COLO829 (cell line): ENCODE measurements at places on chromosomes 12 and 14.

DNA sequence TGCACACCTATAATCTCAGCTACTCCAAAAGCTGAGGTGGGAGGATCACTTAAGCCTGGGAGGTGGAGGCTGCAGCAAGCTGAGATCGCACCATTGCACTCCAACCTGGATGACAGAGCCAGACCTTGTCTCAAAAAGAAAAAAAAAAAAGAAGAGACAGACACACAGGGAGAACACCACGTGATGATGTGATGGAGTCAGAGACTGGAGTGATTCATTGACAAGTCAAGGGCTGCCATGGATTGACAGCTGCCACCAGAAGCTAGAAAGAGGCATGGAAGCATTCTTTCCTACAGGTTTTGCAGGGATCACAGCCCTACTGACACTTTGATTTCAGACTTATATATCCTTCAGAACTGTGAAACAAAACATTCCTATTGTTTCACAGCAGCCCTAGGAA, 3.5 kb upstream of the HCFC2 start:
- peak; percentile 42 for DNase-seq

- DNase-seq = no peak
These were observed 155.0 kb upstream of the TMPO start for GRCh38 chr12:98360401-98360800.

- no peak for DNase-seq
These were observed 175.9 kb downstream of the PELI2 start for GRCh38 chr14:56294128-56294527.

DNA sequence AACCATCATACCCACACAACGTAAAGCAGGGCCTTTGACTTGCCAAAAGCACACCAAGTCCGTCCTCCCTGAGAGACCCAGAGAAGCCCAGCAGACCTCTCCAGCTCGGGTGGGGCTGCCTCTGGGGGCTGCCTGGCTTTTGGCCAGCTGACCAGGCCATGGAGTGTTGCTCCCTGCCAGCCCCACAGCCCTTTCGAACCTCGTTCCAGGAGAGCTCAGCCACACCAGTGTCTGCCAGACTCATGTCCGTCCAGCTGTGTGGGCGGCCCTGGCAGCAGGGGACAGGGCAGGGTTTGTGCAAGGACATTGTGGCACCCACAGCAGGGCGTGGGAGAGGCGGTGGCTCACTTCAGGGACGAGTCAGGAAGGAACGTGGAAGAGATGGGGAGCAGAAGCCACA, 22.6 kb upstream of the IRF2BPL start:
- no peak for DNase-seq

DNA sequence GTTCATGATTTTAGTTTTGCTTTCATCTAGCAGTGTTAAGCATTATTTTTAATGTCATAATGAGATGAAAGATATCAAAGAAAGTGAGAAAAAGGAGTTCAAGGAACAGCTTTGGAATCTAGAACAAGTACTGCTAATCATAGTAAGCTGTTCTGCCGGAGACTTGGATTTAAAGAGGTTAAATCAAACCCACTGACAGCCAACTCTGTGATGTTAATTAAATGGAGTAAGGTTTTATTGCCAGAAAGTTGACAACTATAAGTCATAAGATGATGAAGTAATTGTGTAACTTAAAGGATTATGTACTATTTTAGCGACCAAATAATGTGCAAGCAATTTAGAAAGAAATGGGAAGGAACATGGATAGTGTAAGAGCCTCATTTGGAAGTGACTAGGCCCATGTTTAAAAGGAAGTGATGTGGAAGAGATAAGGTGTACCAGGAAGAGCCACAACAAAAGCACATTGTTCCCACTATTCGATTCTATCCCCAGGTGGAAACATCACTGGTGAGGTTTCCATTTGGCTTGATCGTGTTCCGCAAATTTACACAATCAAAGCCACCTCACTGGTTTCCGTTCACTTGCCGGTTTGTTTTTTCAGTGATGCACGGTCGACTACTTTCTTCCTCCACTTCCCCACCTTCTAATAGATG, 388.5 kb downstream of the PAWR start:
- DNase-seq = no peak

DNA sequence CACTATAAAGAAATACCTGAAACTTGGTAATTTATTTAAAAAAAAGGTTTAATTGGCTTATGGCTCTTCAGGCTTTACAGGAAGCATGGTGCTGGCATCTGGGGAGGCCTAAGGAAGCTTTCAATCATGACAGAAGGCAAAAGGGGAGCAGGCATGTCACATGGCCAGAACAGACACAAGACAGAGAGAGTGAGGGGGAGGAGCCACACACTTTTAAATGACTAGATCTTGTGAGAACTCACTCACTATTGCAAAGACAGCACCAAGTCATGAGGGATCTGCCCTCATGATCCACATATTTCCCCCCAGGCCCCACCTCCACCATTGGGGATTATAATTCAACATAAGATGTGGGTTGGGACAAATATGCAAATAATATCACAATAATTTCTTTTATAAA, 355.6 kb downstream of the DAD1 start:
- DNase-seq = no peak

DNA sequence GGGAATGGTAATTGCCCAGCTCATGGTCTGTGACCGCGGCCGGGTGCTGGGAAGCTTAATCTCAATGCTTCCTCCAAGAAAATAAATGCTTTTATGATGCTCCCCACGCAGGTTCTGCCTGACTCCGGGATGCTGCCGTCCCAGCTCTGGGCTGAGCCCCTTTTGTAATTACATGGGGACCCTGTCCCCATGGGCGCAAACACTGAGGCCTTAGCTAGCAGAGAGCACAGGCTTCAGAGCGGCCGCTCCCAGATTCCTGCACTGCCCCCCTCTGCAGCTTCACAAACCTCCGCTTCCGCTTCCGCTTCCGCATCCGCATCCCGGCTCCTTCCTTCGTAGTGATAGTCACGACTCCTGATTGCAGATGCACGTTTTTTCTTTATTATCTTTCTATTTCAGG, 129.5 kb downstream of the KIF26A start:
- no peak for DNase-seq

DNA sequence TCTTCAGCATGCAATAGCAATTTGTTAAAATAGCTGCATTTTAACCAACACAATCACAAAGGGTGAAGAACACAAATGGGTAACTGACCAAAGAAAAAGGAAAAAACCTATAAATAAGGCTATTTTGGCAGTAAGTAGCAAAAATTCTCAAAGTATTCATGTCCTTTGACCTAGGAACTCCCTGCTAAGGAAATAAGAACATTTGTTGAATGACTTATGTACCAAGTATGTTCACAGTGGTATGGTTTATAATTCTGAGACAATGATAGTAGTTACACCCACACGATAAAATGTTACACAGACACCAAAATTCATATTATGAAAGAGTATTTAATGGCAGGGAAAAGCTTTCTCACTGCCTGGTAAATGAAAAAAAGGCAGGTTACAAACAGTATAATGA, 16.9 kb downstream of the CCDC88C start:
- DNase-seq = no peak

DNA sequence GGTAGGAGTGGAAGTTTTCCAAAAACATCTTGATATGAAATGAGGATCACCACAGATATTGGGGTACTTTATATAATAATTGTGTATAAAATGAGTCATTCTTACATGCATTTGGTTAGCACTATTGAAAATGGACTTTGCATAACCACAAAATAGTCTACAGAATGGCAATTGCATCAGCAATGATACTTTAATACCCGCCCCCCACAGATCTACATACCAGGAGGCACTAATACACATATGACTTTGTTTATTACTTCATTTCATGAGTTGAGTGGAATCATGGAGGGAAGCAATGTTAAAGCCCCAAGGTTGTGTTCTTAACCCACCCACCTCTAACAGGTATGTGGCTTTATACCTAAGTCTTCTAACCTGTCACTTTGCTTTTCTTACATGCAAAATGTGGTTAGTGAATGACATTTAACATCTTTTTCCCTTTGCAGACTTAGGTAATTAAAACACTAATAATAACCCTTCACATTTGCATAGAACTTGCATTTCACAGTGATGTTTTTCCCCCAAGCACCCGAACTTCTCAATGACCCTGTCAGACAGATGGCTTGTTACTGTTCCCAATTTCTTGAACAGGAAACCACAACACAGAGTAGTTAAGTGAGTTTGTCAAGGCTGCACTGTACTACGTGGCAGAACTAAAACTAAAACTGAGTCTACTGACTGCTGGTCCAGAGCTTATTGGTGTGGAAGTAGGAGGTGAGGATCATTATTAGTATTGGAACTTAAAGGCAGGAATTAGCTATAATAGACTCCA, 101.9 kb downstream of the NPAS3 start:
- no peak for DNase-seq

DNA sequence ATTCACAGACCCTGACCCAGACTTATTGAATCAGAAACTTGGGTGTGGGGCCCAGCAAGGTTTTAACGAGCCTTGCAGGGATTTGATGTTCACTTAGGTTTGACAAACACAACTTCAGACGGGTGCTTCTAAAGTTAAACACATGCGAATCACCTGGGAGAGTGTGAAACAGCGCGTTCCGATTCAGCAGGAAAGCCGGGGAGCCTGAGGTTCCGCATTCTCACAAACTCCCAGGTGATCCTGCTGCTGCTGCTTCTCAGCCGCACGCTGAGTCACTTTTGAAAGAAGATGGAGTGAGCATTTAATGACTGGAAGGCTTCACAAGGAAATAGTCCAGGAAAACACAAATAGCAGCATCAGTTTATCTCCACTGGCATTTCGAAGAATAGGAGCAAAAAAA, 44.2 kb upstream of the DDX11 start:
- DNase-seq = no peak

- DNase-seq = no peak
These were observed 17.1 kb downstream of the MRPL42 start for GRCh38 chr12:93484315-93484981.

DNA sequence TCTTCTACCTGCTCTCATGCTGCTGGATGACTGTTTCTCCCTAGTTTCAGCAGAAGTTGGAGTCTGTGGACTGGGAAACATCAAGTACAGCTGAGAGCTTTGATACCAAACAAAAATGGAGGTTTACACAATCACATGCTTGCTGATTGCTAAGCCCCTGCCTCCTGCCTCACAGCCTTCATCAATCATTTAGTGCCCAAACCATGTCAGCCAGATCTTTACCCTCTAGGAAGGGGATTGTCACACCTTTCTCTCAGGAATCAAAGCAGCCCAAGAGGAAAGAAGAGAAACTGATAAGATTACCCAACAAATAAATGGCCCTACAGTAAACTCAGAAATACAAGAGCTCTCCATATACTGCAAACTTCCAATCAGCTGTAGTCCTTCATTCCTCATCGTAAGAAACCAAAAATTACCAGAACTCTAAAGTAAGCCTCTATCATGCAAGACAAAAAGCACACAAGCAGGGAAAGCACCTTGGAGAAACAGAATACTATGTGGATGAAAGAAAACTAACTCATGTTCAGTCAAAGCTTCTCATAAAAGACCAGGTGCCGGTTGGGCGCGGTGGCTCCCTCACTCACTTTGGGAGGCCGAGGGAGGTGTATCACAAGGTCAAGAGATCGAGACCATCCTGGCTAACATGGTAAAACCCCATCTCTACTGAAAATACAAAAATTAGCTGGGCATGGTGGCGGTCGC, 63.6 kb upstream of the RESF1 start:
- DNase-seq = no peak

DNA sequence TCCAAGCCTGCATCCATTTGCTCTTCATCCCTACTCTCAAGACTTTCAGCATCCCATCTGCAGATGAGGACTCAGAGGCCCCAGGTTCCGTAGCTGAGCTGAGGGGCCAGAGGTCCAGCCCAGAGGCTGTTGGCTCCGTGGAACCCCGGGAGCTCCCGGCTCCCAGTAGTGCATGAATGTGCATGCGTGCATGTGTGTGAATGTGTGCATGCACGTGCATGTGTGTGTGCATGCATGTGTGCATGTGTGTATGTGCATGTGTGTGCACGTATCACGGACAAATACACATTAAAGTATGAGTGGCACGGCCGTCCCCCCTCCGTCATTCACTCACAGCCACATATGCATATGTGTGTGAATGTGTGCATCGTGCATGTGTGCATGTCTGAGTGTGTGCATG, 149.9 kb downstream of the KIF26A start:
- no peak for DNase-seq

GRCh38 chr12:12072064-12072760, 1.5 kb downstream of the BCL2L14 start:
- no peak for DNase-seq

GRCh38 chr12:59580050-59580449, 15.8 kb upstream of the SLC16A7 start:
- no peak for DNase-seq

- DNase-seq = no peak
These were observed 14.0 kb upstream of the SELPLG start for GRCh38 chr12:108647585-108648287.

DNA sequence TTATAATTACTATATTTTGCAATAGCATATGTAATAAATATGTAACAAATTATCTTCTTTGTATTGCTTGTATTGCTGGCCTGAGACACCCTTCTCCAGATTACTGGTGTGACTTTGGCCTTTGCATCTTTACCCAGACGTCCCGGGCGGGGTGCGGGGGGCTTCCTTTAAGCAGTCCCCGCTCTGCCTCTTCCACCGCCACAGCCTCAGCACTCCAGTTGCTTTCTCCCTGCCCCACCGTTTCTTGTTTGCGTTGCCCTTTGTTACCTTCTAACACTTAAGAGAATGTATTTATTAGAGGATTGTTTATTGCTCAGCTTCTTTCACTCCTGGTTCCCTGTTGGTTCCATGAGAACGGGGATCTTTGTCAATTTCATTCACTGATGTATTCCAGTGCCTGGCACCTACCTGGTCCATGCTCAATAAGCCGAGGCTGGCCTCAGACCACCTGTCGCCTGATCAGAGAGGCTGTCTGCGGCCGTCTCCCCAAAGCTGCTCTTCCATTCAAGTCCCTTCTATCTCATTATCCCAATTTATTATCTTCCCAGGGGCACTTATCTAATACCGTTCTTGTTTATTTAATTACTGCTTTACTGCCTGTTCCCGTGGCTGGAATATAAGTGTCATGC, 100.5 kb upstream of the RFLNA start:
- DNase-seq = no peak

DNA sequence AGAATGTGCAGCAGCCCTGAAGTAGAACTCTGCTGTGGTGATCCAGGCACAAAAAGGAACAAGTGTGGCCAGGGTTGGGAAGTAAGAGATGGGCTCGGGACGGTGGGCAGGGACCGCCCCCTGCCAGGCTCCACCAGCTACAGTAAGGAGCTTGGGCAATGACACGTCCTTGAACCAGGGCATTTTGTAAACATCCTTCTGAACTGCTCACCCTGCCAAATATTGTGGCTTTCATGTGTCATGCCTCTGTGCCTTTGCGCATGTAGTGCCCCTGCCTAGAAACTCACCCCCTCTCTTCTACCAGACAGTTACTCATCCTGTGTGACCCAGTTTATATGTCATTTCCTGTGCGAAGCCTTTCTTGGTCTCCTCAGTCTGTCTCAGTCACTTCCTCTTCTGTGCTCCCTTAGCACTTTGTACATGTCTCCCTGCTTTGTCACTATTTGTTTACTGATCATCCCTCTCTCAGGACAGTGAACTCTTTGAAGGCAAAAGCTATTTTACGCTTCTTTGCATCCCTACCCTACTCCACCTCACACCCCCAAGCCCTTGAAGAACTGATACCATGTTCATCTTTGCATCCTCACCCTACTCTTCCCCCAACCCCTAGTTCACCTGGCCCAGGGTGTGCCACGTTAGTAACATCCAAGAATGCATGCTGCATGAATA, 108.9 kb upstream of the PLEKHG7 start:
- peak; percentile 57 for DNase-seq
